Liver (tissue), 10 donors: ENCODE measurements at places on chromosomes 16 and 17. TPM values are rescaled to one million over a fixed set of nuclear protein-coding genes. Genes with fewer than 3 reads are reported as not detected.

The HES7 gene
- total RNA-seq = not detected

The KRT31 gene
- not detected for total RNA-seq

The C17orf78 gene
- total RNA-seq = not detected

The PPM1E gene
- total RNA-seq = not detected

The STH gene
- not detected for total RNA-seq

The MT1F gene
- total RNA-seq = 14.2 TPM

The KRT33A gene
- not detected for total RNA-seq

The TBC1D3B gene
- total RNA-seq = 0.42 TPM

The CCDC144A gene
- total RNA-seq = 4.9 TPM

The PPL gene
- 2.1 TPM for total RNA-seq

The PHKG2 gene
- 9.2 TPM for total RNA-seq

The TERB1 gene
- total RNA-seq = not detected

The ABCC3 gene
- total RNA-seq = 10.5 TPM

The LGALS9B gene
- total RNA-seq = not detected

The GDPD1 gene
- total RNA-seq = 1.4 TPM

The OR3A3 gene
- total RNA-seq = not detected

The NSRP1 gene
- total RNA-seq = 11.4 TPM

The ORAI3 gene
- total RNA-seq = 26.6 TPM

The TBKBP1 gene
- 1.4 TPM for total RNA-seq

The TEX14 gene
- 0.17 TPM for total RNA-seq
